ENCODE measurements at places on chromosomes 16 and 17.

- DNase-seq: no peak
These were observed 19.3 kb downstream of the DBNDD1 start for GRCh38 chr16:89999831-90000574.

DNA sequence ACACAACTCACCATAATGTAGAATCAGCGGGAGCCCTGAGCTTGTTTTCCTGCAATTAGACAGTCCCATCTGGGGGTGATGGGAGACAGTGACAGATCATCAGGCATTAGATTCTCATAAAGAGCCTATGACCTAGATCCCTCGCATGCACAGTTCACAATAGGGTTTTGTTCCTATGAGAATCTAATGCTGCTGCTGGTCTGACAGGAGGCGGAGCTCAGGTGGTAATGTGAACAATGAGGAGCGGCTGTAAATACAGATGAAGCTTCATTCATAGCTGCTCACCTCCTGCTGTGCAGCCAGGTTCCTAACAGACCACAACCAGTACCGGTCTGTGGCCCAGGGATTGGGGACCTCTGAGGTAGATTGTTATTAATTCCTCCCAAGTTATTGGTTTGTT lies 2.9 kb upstream of the DOK4 start:
- no peak for DNase-seq

GRCh38 chr16:26623442-26623841 lies 443.3 kb upstream of the C16orf82 start:
- no peak for DNase-seq

- DNase-seq: no peak
These were observed 176.2 kb downstream of the CYLD start for GRCh38 chr16:50917950-50918703.

DNA sequence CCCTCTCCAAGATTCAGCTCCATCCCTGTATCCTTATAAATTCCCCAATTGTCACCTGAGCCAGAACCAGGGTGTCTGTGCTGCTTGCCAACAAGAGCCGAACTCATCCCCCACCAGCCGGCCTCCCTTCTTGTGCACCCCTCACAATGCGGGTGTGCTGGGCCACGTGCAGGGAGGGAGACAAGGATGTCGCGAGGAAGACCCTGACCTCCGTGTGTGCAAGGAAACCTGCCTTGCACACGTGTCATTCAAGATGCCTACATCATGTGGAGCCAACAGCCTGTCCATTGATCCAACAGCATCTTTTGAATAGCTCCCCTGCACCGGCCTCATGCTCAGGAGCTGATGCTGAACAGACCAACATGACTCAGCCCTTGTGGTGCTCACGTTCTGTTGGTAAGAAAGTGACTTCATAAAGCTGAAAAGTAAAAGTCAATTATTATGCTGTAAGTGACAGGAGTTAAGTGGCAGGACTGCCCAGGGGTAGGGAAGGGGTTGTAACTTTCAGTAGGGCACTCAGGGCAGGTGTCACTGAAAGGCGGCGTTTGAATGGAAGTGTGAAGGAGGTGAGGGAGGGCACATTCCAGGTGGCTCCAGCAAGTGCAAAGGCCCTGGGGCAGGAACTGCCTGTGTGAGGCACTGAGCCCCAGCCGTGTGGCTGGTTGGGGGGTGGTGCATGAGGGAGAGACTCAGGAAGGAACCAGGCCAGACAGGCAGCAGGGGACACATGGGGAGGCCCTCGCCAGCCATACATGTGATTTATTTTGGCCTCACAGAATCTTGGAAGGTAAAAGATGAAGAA lies 302.2 kb downstream of the FOXL1 start:
- DNase-seq: no peak

DNA sequence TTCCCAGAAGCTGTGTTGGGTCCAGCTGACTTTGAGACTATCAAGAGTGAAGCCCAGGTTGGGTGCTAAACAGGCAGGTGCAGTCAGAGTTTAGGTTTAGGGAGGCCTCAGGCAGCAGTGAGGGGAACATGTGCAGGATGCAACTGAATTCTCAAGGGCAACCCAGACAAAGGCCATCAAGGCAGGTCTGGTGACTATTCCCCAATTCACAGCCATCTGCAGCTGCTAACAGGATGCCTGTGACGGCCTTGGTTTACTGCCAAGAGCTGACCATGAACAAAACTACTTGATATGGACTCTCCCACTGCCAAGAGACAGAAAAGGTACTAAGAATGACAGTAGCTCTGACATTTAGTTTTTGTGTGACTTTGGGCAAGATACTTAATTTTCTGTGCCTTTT lies 45.2 kb upstream of the BCAR1 start:
- DNase-seq: no peak
